ENCODE measurements at places on chromosomes 13 and 19.

GRCh38 chr13:110306340-110306959, 507 bp downstream of the COL4A1 start:
- DNase-seq: no peak

GRCh38 chr13:31742097-31742734, 2.9 kb downstream of the RXFP2 start:
- DNase-seq: peak; percentile 40

DNA sequence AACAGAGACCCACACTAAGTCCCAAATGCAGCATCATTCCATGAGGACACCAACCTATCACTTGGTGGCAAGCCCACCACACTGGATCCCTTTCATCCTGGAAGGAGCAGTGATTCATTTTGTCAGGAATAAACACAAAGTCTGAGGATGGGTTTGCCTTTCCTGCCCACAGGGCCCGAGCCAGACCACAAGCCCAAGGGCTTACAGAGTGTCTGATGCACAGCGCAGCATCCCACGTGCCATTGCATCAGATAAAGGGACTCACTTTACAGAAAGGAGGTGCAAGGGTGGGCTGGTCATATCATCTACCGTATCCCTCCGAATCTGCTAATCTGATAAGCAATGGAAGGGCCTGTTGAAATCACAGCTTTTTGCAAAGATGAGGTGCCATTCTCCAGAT, 12.2 kb upstream of the KCTD15 start:
- no peak for DNase-seq

DNA sequence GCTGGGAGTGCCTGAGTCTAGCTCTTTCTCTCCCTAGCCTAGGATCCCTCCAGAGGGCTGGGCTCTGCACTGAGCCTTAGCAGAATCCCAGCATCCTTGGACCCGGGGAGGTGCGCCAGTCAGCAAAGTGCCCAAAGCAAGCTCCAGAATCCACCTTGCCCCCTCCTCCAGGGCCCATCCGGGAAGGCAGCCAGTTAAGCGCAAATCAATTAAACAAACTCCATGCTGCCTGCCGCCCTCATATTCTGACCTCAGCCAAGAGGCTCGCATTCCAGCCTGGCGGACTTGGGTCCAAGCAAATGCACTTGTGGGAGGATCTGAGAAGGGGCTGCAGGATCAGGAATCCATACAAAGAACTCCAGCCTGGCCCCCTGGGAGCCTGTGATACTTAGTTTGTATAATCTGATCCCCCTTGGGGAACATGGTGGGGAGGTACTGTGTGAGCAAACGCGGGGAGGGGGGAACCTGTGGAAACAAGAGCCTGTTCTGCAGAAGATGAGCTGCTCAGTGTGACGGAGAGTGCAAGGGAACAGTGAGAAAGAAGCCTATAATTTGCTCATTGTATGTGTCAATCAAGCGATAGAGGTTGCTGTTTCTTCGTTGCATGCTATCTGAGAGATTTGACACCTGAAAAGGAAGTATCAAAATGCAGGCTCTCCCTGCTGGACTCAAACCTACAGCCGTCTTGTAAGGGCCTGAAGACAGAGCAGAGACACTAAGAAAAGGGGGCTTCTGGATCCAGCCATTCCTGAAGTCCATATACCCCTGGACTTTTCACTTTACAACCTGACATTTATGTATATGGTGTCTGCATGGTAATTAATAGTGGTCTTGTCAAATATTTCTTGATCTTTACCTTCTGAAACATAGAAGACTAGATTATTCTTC, 29.4 kb downstream of the ZNRF4 start:
- DNase-seq: no peak

DNA sequence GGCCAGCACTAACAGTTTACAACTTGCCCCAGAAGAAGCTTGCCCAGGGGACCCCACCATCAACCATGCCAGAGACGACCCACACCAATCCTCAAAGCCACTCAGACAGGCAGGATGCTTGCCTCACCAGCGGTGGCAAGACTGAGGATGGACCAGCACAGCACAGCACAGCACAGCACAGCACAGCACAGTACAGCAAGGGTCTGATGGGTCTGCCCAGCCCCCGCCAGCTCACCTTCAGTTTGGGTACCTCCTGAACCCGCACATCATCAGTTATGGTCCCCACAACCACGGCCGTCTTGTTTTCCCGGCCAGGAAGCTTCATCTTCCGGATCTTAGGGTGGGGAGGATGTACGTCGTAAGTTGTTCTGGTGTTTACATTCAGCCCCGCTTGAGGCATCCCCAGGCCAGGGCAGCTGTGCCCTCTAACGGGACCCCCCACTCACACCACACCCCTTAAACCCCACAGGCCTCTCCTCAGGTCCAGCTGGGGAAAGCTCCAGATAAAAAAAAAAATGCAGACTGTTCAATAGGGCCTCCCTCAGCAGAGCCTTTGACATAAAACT, 1.7 kb upstream of the FAM83E start:
- no peak for DNase-seq

DNA sequence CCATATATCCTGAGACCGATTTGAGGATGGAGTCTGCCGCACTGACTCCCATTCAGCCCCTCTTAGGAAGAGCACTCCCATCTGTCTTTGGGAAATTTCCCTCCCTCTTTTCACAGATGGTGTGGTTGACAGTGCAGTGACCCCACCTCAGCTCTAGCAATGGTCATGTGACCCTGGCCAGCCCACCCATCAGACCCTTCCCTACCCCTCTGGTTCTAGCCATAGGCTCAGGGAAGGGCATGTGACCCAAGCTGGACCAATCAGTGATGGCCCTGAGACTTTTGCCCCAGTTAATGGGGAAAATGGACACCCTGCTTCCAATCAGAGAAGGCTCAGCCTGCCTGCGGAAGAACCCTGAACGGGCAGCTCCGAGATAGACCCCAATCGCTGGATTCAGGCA, 26.3 kb downstream of the IL12RB1 start:
- DNase-seq: no peak

All from stimulated activated CD4-positive, alpha-beta T cell treated with anti-CD3 and anti-CD28 coated beads, Interleukin-1b, Interleukin-23, amount 100 ng/mL, for 24 hours (primary cell).